Sigmoid colon (tissue), 7 donors: ENCODE measurements at places on chromosomes 5 and 9.

DNA sequence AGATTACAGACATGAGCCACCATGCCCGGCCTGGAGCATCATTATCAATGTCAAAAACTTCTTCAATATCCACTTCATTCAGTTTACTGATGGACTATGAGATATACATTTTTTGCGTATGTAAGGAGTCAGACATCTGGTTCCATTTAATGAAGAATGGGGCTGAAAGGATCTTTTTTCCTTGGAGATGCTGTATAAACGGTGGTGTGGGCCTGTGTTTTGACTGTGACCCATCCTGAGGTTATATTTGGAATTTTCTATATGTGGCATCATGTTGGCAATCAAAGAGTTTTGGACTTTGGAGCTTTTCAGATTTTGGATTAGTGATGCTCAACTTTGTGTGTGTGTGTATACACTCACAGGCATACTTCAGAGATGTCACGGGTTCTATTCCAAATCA is 85.7 kb upstream of the FBXL17 start:
- no peak overlapping the region for H3K27ac ChIP-seq
- no peak overlapping the region for H3K4me3 ChIP-seq
- no peaks in the 10 kb centered on the region for H3K27me3 ChIP-seq
- no peaks in the 10 kb centered on the region for H3K36me3 ChIP-seq
- DNase-seq = no peak

GRCh38 chr9:106816524-106816923 is 46.4 kb upstream of the ZNF462 start:
- DNase-seq = no peak
- no peak overlapping the region for H3K27ac ChIP-seq

DNA sequence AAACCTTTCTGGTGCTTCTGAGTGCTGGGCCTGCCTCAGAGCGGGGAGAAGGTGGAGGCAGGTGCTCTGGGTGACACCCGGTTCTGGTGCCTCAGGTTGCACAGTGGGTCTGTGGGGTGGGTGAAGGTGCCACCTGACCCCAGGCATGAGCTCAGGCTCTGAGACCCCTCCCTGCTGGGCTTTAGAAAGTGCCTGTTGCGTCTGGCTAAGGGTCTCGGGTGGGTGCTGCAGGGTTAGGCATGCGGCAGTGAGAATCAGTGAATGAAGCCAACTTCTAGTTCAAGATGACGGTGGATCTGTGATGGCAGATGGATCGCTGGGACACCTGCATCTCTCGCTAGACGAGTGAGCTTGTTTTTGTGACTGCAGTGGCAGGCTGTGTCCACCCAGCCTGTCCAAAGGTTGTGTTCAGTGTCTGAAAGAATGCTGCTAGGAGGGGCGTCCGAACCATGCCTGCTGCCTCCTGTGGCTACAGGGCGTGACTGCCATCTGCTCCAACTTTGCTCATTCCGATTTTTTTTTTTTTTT is 5.0 kb downstream of the SQSTM1 start:
- peaks cover 56% of the 10 kb centered on the region for H3K36me3 ChIP-seq
- DNase-seq = peak; percentile 60
- H3K4me1 ChIP-seq = peaks cover 53% of the 10 kb centered on the region
- H3K4me3 ChIP-seq = no peak overlapping the region

DNA sequence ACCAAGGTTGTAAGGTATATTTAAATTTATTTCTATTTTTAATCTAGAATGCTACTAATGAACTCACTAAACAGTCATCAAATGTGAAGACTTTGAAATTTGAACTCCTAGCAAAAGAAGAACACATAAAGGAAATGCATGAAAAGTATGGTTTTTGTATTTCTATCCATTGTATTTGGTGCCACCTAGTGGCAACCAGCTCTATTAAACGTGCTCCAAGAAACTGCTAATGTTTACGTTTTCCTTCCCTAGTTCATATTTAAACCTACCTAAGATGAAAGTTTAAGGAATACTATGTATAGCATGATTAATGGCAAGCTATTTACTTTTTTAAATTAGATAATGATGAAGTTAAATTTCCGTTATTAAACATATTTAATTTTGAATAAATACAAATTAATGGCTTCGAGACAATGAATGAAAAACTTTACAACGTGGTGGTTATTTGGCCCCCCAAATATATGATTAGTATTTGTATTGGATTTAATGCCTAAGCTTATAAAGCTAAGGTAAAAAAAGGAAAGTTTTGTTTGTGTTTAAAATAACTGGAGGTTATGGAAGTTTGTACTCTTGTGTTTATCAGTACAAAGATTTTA is 115.9 kb upstream of the SH3GL2 start:
- no peak for DNase-seq
- H3K27ac ChIP-seq = no peak overlapping the region
- H3K27me3 ChIP-seq = no peaks in the 10 kb centered on the region
- no peaks in the 10 kb centered on the region for H3K4me1 ChIP-seq
- no peaks in the 10 kb centered on the region for H3K36me3 ChIP-seq
- no peak overlapping the region for H3K4me3 ChIP-seq

GRCh38 chr5:82393951-82394350 is 115.8 kb upstream of the RPS23 start:
- no peaks in the 10 kb centered on the region for H3K36me3 ChIP-seq
- no peaks in the 10 kb centered on the region for H3K27me3 ChIP-seq
- no peak overlapping the region for H3K4me3 ChIP-seq
- peaks cover 12% of the 10 kb centered on the region for H3K4me1 ChIP-seq
- no peak overlapping the region for H3K27ac ChIP-seq

- no peaks in the 10 kb centered on the region for H3K27me3 ChIP-seq
- no peaks in the 10 kb centered on the region for H3K36me3 ChIP-seq
- no peak for DNase-seq
- H3K4me1 ChIP-seq = no peaks in the 10 kb centered on the region
- H3K4me3 ChIP-seq = no peak overlapping the region
- no peak overlapping the region for H3K27ac ChIP-seq
Measured at GRCh38 chr9:128435611-128436010, 15.0 kb downstream of the CERCAM start.

GRCh38 chr5:138515556-138516245 is 27.3 kb downstream of the ETF1 start:
- DNase-seq = no peak
- no peak overlapping the region for H3K27ac ChIP-seq
- no peaks in the 10 kb centered on the region for H3K27me3 ChIP-seq
- H3K36me3 ChIP-seq = peaks cover 9% of the 10 kb centered on the region

DNA sequence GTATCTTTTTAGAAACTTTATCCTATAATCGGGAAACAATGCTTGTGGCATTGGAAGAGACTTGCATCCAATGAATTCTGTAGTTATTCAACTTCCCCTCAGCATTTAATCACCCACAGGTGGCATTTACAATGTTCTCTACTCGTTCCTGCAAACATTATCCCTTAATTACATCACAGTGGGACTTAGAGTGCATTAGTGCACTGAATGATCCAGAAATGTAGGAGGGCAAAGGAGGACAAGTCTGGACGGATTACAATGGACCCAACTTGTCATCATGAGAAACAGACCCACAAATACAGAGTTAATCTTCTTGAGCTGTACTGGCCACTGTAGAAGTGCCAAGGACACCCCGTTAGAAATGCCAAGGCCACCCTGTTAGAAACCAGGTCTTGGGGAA is 129.1 kb downstream of the DOCK8 start:
- no peaks in the 10 kb centered on the region for H3K27me3 ChIP-seq
- no peaks in the 10 kb centered on the region for H3K36me3 ChIP-seq
- H3K27ac ChIP-seq = no peak overlapping the region
- DNase-seq = no peak

DNA sequence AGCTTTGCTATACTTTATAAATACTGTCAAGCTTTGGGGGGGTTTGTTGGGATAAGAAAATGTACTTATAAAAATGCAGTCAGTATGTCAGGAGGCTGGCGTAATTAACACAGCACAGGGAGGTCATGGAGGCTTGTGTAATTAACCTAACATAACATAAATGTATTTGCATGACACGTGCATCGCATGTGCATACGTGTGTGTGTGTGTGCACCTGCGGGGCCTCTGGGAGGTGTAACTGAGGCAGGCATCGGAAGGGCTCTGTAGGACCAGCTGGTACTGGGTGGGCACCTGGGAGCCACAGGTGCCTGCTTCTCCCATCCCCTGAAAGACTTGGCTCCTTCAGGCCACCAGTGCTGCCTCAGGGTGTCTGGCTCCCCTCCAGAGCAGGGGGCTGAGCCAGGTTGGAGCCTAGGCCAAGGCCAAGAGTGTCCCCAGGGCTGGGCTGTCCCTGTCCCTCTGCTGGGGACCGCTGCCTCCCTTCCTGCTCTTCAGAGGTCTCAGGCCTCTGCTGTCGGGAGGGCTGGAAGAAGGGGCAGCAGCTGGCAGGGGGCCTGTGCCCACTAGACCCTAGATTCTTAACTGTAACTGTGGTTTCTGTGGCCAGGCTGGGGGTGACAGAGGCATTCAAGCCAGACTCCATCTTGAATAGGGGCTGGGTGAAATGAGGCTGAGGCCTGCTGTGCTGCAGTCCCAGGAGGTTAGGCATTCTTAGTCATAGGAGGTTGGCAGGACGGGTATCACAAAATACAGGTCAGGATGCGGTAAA is 9.0 kb downstream of the FCN2 start:
- no peaks in the 10 kb centered on the region for H3K4me1 ChIP-seq
- no peak overlapping the region for H3K4me3 ChIP-seq
- DNase-seq = no peak
- H3K27ac ChIP-seq = no peak overlapping the region
- no peaks in the 10 kb centered on the region for H3K36me3 ChIP-seq

GRCh38 chr5:68110264-68110663 is 105.3 kb upstream of the PIK3R1 start:
- no peak overlapping the region for H3K4me3 ChIP-seq
- H3K36me3 ChIP-seq = no peaks in the 10 kb centered on the region
- no peak overlapping the region for H3K27ac ChIP-seq
- DNase-seq = no peak

GRCh38 chr5:10757922-10758555 is 3.0 kb downstream of the DAP start:
- DNase-seq = no peak
- H3K4me3 ChIP-seq = no peak overlapping the region
- no peaks in the 10 kb centered on the region for H3K36me3 ChIP-seq
- no peak overlapping the region for H3K27ac ChIP-seq
- H3K27me3 ChIP-seq = no peaks in the 10 kb centered on the region
- H3K4me1 ChIP-seq = peaks cover 34% of the 10 kb centered on the region

GRCh38 chr5:62134811-62135210 is 171.2 kb upstream of the KIF2A start:
- no peak overlapping the region for H3K4me3 ChIP-seq
- no peak overlapping the region for H3K27ac ChIP-seq
- H3K4me1 ChIP-seq = no peaks in the 10 kb centered on the region
- H3K36me3 ChIP-seq = no peaks in the 10 kb centered on the region

DNA sequence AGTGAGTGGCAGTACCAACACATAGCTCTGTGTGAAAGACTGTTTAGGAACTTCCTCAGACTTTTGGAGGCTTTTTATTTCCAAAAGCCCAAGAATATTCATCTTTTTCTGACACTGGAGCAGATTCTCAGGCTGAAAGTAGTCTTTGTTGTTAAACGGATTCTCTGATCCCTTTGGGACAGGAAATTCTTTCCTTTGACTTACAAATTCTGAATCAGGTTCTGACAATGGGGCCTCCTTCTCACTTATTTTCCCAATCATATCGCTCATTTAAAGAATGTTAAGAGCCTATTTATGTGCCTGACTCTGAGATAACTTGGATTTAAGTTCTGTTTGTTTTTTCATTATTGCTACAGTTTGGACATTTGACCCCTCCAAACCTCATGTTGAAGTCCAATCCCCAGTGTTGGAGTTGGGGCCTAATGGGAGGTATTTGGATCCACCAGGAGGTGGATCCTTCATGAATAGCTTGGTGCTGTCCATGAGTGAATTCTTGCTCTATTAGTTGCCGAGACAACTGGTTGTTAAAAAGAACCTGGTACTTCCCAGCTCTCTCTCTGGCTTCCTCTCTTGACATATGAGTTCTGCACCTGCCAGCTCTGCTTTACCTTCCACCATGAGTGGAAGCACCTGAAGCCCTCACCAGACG is 4.1 kb upstream of the ADGRV1 start:
- H3K36me3 ChIP-seq = no peaks in the 10 kb centered on the region
- no peak overlapping the region for H3K4me3 ChIP-seq
- H3K4me1 ChIP-seq = peaks cover 12% of the 10 kb centered on the region
- H3K27me3 ChIP-seq = peaks cover 14% of the 10 kb centered on the region
- H3K27ac ChIP-seq = no peak overlapping the region
- DNase-seq = no peak

DNA sequence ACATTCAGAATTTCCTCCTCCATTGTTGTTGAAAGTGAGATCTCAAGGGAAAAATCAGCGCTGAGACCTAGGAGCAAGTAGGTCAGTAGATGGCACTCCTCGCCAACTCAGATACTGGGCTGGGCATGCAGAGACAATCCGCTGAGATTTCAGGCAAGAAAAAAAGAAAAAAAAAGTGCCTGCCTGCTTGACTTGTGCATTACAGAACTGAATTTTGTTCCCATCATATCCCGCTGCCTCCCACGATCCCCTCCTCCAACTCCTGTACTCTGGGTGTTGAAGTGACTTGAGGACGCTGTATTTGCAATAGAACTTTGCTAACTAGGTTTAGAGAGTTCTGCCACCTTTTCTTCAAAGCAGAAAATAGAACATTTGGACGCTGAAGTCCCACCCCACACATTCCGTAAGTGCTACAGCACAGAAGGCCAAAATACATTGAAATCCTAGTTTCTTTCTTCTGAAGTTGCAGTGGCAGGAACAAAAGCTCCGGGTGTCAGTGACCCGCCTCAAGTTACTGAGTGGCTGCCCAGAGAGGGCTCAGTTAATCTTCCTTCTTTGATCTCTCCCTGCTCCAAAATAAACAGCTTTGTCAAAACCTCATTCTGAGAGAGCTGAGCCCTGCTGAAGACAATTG is 265.8 kb downstream of the MLLT3 start:
- DNase-seq = peak; percentile 81
- H3K27ac ChIP-seq = peak overlapping the region; percentile 76
- peaks cover 19% of the 10 kb centered on the region for H3K4me1 ChIP-seq
